Regular cardiac myocyte (primary cell): ENCODE measurements at places on chromosomes 3 and 15. TPM values are rescaled to one million over a fixed set of nuclear protein-coding genes. Genes with fewer than 3 reads are reported as not detected.

The LRRC34 gene
- 1.1 and 2.9 TPM in 2 replicates for total RNA-seq

The MOBP gene
- under 0.01 TPM in 1 of 2 replicates, not detected in the other for total RNA-seq

The GOLGA8O gene
- 0.56 and 0.58 TPM in 2 replicates for total RNA-seq

The CTNNB1 gene
- 787 and 1,039 TPM in 2 replicates for total RNA-seq

The ADAMTS7 gene
- 12.8 and 18.6 TPM in 2 replicates for total RNA-seq

The MUSTN1 gene
- total RNA-seq, result 0.56 TPM in 1 of 2 replicates, not detected in the other

The PARP16 gene
- total RNA-seq, result 1.9 and 2.0 TPM in 2 replicates

The TNFAIP8L3 gene
- total RNA-seq, result 17.8 and 23.8 TPM in 2 replicates

The SLC22A13 gene
- total RNA-seq, result 0.56 and 0.58 TPM in 2 replicates

The CRYGS gene
- total RNA-seq, result 0.56 and 0.77 TPM in 2 replicates

The TJP1 gene
- 40.6 and 56.7 TPM in 2 replicates for total RNA-seq

The CNTN4 gene
- under 0.01 TPM in 1 of 2 replicates, not detected in the other for total RNA-seq

The ANO10 gene
- total RNA-seq, result 43.3 and 66.2 TPM in 2 replicates

The ZNF860 gene
- 0.19 and 0.85 TPM in 2 replicates for total RNA-seq

The EPHB3 gene
- total RNA-seq, result 0.38 and 3.1 TPM in 2 replicates

The PTH1R gene
- total RNA-seq, result 0.38 and 0.85 TPM in 2 replicates

The GPR62 gene
- under 0.01 TPM in 1 of 2 replicates, not detected in the other for total RNA-seq

The LMCD1 gene
- total RNA-seq, result 67.9 and 250 TPM in 2 replicates

The MRAS gene
- total RNA-seq, result 25.9 and 33.8 TPM in 2 replicates

The PAQR5 gene
- total RNA-seq, result 0.58 and 2.3 TPM in 2 replicates

The ANKRD63 gene
- not detected in 2 replicates for total RNA-seq

The GOLGA6L6 gene
- total RNA-seq, result not detected in 2 replicates

The KLHL40 gene
- not detected in 2 replicates for total RNA-seq

The MYL3 gene
- not detected in 2 replicates for total RNA-seq

The CLSTN2 gene
- 1.3 and 1.4 TPM in 2 replicates for total RNA-seq

The CPNE9 gene
- total RNA-seq, result 0.19 TPM in 1 of 2 replicates, not detected in the other

The SERPINI2 gene
- not detected in 2 replicates for total RNA-seq

The MASP1 gene
- total RNA-seq, result 2.5 and 6.2 TPM in 2 replicates

The EBLN2 gene
- 3.5 and 5.1 TPM in 2 replicates for total RNA-seq

The PDZRN3 gene
- 24.9 and 32.7 TPM in 2 replicates for total RNA-seq

The ADAMTS17 gene
- 0.28 and 0.58 TPM in 2 replicates for total RNA-seq

The SHC4 gene
- 3.5 and 6.5 TPM in 2 replicates for total RNA-seq

The ROPN1B gene
- total RNA-seq, result not detected in 2 replicates

The SLC28A2 gene
- under 0.01 TPM in 1 of 2 replicates, not detected in the other for total RNA-seq

The TTLL13 gene
- not detected in 2 replicates for total RNA-seq

The FGF7 gene
- 29.3 and 236 TPM in 2 replicates for total RNA-seq

The STAG1 gene
- total RNA-seq, result 34.4 and 38.3 TPM in 2 replicates

The STAB1 gene
- total RNA-seq, result 1.1 and 2.9 TPM in 2 replicates

The HRG gene
- total RNA-seq, result not detected in 2 replicates

The NME9 gene
- total RNA-seq, result not detected in 2 replicates

The LXN gene
- total RNA-seq, result 120 and 135 TPM in 2 replicates

The CHDH gene
- total RNA-seq, result under 0.01 TPM in 1 of 2 replicates, not detected in the other

The LDHAL6B gene
- not detected in 2 replicates for total RNA-seq

The SLC30A4 gene
- 11.5 and 12.7 TPM in 2 replicates for total RNA-seq

The MKRN2 gene
- 43.3 and 43.7 TPM in 2 replicates for total RNA-seq

The MKRN3 gene
- under 0.01 and 0.19 TPM in 2 replicates for total RNA-seq

The C2CD4B gene
- total RNA-seq, result 0.19 and 0.28 TPM in 2 replicates

The AGBL1 gene
- not detected in 2 replicates for total RNA-seq
